ENCODE measurements at places on chromosomes 16 and 17.

DNA sequence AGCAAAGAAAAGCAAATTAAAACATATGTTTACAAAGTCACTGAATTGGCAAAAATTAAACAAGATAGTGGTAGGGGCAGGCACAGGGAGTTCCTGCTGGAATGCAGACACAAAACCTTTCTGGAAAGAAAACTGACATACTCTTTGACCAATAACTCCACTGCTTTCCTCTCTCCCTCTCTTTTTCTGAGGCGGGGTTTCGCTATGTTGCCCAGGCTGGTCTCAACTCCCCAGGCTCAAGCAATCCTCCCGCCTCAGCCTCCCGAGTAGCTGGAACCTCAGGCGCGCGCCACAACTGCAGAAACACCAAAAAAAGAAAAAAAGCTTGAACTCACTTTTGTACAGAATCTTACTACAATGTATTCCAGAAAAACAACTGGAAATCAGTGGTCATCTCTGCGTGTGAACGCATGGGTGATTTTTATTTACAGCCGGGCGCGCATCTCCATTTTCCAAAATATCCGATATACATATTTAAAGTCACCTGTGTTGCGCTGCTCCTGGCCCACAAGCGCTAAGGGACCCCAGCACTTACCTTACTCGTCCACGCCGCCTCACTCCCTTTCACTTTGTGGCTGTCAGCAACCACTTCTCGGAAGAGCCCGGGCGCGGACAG, 480 bp downstream of the TXNL4B start:
- DNase-seq = peak; percentile 17

DNA sequence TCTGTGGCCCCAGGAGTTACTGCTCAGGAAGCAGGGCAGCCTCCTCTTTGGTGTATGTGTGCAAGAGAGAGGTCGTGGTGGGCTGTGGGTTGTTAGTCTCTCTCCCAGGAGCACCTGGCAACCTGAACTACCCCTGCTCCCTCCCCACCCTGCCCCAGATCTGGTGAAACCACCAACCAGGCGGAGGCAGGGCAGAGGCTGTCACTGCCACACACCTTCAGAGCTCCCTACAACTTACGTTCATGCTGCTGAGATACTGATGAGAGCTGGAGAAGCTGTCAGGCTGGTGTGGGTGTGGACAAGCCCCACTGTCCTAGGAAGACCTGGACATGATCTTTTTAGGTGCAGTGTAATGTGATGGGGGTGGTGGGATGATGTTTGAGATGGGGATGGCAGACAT, 24.3 kb downstream of the GOSR2 start:
- no peak for DNase-seq

- no peak for DNase-seq
Observed at GRCh38 chr16:13885700-13886099, 34.3 kb upstream of the ERCC4 start.

DNA sequence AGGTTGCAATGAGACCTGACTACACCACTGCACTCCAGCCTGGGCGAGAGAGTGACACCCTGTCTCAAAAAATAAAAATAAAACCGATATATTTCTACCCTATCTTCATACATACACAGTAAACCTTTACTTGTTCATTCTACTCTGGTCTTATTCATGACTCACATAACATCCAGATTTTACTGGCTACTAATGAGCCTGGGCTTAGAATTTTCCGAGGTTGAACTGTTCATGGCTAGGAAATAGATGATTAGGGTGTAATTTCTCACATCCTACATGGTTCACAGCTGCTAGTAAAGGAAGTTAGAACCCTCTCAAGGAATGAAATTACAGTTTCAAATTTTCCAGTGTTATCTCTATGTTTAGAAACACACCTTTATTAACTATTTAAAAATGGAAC, 14.7 kb downstream of the GSPT1 start:
- no peak for DNase-seq

GRCh38 chr17:1239210-1239609, 31.0 kb upstream of the BHLHA9 start:
- DNase-seq = no peak

GRCh38 chr17:80529904-80530292, 14.7 kb upstream of the RPTOR start:
- DNase-seq = no peak

All from neuronal stem cell (in vitro differentiated cells).